ENCODE measurements at places on chromosomes 5 and 9. TPM values are rescaled to one million over a fixed set of nuclear protein-coding genes. Genes with fewer than 3 reads are reported as not detected.

DNA sequence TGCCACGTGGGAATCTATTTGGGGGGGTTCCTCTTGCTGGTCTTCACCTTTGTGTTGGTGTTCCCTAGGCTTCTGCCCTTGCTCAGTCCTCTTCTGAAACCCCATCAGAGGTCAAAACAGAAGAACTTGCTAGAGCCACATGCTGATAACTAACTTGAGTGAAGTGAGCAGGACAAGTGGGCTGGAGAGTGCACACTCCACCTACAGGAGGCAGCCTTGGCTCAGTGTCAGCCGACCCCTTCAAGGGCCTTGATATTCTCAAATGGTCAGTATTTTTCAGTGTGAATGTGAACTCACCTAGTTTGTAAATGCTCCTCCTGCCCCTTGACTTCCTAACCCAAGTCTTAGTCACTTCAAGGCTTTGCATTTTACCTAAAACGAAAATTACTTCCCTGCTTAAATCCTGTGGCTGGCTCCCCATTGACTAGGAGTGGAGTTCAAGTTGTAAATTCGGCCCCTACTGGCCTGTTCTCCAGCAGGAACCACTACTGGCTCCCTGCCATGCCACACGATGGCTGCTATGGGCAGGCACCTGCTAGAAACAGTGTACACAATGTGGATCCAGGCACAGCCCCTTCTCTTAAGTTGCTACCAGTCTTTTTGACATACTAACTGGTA lies 3.6 kb upstream of the SLC1A3 start:
- no peak for DNase-seq

DNA sequence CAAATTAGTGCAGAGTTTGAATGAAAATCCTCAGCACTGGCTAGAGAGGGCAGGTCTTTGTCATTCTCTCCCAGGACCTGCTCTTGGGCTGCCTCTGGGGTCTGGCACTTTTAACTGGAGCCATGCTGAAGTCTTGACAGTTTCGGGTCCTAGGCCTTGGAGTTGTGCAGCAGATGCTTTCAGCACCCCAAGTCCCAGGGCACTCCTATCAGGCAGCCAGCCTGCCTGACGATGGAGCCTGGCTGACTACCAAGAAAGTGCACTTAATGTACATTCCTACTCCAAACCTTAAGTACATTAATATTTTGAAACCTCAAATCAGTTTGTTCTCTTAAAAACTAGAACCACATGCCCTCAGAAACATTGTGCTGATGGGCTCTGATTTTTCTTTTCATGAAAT lies 69.3 kb upstream of the CXCL14 start:
- DNase-seq = no peak

Gene PCDHGB7
- total RNA-seq = 7.6 TPM

Gene UGT3A1
- 2.5 TPM for total RNA-seq

Gene SHOC1
- total RNA-seq = 0.79 TPM
